ENCODE measurements at places on chromosomes 4 and X.

DNA sequence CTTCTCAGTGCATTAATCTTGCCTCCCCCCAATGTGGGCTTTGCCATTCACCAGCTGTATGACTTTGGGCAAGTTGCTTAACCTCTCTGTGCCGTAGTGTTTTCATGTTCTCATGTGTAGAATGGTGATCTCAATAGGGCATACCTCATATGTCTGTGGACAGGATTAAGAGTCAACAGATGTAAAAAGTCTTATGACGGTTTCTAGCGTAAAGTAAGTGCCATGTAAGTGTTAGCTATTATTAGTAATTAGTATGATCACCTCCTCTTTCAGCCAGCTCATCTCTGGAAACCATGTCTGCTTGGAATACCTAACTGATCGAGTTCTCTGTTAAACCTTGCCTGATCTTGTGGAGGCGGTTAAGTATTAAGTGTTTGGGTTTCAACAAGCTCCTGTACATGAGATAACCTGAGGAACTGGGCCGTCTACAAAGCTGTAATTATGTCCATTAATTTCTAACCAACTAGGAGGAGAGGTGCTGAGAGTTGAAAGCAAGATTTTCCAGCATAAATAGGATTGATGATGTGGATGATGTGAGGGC, 66.3 kb downstream of the TSC22D3 start:
- H3K27ac ChIP-seq, result peak overlapping the region; percentile 49
- no peaks in the 10 kb centered on the region for H3K27me3 ChIP-seq
- H3K4me1 ChIP-seq, result no peaks in the 10 kb centered on the region
- DNase-seq, result no peak
- no peak overlapping the region for H3K4me3 ChIP-seq

DNA sequence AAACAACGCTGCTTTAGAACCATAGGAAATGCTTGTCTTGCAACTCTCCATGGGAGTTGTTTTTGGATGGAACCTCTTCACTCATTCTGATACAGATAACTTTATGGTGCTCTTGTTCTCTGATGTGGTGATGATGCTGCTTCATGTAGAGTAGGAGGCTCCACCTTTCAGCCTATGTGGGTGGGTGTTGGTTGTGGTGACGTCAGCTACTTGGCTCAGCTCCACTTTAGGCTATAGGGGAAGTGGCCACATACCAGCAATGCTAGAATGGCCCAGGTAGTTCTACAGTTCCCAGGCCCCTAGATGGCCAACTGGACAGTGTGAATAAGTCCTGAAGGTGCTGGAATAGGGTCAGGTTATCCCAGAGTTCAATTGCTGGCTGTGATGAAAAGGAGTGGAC, 192.1 kb downstream of the TBX22 start:
- DNase-seq, result no peak
- H3K36me3 ChIP-seq, result no peaks in the 10 kb centered on the region
- H3K4me1 ChIP-seq, result no peaks in the 10 kb centered on the region
- H3K27me3 ChIP-seq, result no peaks in the 10 kb centered on the region
- H3K4me3 ChIP-seq, result no peak overlapping the region
- H3K27ac ChIP-seq, result no peak overlapping the region

DNA sequence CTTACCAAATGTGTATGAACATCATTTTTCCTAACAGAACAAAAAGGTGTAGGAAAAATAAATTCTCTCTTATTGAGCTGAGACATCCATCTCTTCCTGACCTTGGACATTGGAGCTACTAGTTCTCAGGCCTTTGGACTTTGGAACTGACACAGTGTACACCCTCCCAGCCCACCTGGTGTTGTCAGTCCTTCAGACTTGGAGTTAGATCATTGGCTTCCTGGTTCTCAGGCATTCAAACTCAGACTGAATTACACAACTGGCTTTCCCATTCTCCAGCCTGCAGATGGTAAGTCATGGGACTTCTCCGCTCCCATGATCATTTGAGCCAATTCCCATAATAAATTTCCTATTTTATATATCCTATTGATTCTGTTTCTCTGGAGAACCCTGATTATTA, 84.8 kb upstream of the EDNRA start:
- no peaks in the 10 kb centered on the region for H3K4me1 ChIP-seq
- no peak for DNase-seq
- H3K27me3 ChIP-seq, result no peaks in the 10 kb centered on the region
- no peak overlapping the region for H3K27ac ChIP-seq

- H3K4me1 ChIP-seq, result no peaks in the 10 kb centered on the region
- H3K4me3 ChIP-seq, result no peak overlapping the region
- H3K36me3 ChIP-seq, result no peaks in the 10 kb centered on the region
- H3K27ac ChIP-seq, result no peak overlapping the region
Observed at GRCh38 chr4:36446275-36446674, 164.9 kb downstream of the DTHD1 start.

DNA sequence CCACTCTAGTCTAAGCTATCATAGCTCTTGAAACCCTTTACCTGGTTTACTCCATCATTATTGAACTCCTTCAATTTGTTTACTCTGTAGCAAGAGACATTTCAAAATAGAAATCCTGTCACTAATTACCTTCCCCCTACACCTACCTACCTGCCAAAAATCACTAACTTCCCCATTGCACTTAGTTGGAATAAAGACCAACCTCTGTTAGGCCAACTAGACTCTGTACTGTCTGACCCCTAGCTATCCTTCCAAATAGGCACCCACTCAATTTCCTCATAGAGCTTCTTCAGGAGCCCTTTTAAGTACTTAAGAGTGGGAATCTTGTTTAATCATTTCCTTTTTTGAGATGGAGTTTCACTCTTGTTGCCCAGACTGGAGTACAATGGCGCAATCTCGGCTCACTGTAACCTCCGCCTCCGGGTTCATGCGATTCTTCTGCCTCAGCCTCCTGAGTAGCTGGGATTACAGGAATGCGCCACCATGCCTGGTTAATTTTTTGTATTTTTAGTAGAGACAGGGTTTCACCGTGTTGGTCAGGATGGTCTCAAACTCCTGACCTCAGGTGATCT, 8.9 kb upstream of the CDKL2 start:
- no peaks in the 10 kb centered on the region for H3K4me1 ChIP-seq
- no peaks in the 10 kb centered on the region for H3K36me3 ChIP-seq
- no peak for DNase-seq
- no peaks in the 10 kb centered on the region for H3K27me3 ChIP-seq
- no peak overlapping the region for H3K4me3 ChIP-seq
- H3K27ac ChIP-seq, result no peak overlapping the region
